ENCODE measurements at places on chromosomes 5 and 9.

DNA sequence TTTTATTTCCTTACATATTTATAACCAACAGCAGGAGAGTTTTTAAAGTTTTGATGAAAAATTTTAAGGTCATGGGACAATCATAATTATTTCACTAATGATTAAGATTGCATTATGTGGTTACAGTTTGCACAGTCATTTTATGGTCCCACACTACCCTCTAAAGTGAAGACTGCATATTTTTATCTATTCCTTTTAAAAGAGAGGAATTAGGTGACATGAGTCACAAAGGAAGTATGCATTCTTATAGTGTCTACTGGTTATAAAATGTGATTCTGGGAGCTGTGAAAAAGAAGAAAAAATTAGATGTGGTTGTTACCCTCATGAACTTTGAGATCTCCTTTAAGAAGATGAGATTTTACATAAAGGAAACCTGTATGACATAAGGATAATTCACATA, 87.9 kb upstream of the GRIA1 start:
- DNase-seq = no peak

- no peak for DNase-seq
Measured at GRCh38 chr5:138615461-138615860, 40.3 kb upstream of the HSPA9 start.

DNA sequence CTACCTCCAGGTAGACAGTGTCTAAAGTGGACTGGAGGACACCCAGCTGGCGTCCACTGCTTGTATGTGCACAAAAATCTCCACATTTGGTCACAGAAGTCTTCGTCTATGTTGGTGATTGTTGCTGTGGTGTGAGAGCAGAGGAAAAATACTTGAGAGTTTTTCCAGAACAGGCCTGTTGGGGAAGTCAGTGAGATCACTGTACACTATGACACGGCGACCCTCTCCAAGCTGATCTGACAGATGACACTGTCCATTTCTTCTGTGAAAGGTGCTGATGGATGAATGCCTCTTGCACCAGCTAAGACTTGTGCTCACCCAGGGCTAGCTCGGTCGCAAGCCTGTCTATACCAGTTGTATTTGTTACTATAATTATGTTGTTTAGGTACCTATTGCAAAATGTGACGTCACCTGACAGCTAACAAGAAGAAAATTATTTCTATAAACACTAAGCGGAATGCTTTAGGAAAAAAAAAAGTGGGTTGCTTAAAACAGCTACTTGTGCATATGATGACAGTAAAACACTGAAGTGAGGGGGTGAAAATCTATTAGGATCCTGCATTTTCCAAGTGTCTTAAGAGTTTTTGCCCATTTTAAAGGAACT, 142.3 kb downstream of the ROR2 start:
- DNase-seq = no peak

DNA sequence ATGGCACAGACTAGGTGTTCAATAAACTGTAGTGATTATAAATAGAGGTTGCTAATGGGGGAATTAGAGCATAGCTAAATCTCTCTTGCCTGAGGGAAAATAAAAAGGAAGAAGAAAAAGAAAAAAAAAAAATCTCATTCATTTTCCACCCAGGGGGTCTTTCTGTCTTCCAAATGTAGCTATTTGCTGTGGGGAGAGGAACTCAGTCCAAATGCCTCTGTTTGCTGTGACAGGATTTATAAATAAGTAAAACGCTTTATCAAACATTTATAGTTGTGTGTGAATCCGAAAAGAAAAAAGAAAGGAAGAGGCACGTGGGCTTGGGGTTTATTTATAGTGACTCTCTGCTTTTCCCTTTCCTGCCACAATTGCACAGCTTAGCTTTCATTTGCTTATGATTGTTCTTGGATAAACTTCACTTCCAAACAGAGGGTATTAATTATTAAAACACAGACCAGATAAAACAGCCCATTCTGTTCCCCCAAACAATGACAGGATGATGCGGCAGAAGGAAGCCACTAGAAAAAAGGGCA, 245.7 kb downstream of the ASTN2 start:
- DNase-seq = no peak

GRCh38 chr9:128895556-128895955, 13.6 kb downstream of the LRRC8A start:
- peak; percentile 22 for DNase-seq

- no peak for DNase-seq
Measured at GRCh38 chr9:32069169-32069813, 315.2 kb upstream of the ACO1 start.

- DNase-seq = no peak
Measured at GRCh38 chr9:137433349-137433915, 7.7 kb downstream of the ENTPD8 start.

DNA sequence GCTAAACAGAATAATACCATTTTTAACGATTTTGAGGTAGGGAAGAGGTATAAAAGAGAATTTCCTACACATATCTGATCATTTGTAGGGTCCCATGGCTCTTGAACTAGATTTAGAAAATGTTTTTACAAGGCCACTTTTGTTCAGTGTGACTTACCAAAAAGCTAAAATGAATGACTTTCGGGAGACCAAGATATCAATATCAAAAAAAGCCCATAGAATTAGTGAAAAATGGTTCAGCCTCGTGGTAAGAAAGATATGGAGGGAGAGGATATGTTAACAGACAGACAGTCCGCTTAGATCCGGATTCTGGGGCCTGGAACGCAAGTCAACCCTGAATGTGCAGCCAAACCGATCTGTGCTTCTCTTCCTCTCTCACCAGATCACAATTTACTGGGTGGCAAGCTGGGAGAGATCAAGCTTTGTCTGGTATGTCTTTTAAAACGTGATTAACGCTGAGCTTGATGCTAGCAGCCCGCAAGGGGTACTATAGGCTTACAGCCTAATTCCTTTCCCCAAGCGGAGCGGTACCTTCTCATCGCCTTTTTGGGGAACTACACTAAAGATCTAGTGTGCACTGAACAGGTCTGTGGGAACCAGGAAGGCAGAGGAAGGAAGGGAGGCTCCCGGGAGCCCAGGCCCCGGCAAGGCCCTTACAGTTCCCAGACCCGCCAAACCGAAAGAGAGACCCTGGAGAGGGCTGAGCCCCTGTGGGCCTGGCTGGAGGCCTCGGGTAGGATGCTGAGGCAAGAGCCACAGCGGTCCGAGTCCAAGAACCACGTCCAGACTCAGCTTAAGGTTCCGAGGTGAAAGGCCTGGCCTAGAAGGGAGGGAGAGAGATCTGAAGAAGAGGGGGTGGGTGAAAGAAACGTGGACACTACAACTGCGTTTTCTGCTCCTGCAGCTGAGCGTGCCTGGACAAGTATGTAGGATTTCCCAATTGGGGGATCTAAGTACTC, 2.9 kb downstream of the NR2F1-AS1 start:
- no peak for DNase-seq

DNA sequence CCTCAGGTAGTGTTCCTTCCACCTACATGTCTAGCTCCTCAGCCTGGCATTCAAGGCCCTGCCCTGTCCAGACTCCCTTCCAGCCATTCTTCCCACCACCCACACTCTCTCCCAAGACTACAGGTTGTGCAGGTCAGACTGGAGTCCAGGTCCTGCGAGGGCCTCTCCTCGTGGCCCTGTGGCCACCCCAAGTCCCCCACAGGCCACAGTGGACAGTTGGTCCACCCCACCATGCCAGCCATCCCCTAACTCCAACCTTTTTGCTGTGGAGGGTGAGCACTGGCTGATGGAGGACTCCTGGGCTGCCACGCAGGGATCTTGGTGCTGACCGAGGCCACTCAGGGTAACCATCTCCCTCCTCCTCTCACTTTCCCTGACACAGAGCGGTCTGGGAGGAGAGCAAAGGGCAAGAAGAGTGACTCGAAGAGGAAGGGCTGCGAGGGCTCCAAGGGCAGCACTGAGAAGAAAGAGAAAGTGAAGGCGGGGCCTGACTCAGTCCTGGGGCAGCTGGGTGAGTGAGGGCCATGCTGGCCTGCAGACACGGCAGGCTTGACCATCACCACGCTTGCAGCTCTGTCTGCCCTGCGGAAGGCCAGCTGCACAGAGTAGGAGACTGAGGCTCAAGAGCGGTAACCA, 51.0 kb downstream of the JADE2 start:
- DNase-seq = no peak

DNA sequence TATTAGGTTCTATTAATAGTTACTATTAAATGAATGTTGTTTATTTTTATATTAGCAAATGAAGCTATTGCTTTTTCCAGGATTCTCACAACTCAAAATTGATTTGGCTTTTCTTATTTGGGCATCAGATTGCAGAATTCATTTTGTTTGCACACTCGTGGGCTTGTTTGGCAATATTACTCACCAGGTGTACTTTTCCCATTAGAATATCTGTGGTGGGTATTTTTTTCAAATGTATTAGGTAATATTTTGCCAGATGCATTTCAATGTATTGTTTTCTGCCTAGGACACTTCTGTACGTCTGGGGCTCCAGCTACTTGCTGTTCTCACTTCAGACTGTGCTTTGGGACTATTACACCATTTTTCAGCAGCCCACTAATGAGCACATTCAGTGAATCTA, 108.0 kb upstream of the GHR start:
- DNase-seq = no peak

DNA sequence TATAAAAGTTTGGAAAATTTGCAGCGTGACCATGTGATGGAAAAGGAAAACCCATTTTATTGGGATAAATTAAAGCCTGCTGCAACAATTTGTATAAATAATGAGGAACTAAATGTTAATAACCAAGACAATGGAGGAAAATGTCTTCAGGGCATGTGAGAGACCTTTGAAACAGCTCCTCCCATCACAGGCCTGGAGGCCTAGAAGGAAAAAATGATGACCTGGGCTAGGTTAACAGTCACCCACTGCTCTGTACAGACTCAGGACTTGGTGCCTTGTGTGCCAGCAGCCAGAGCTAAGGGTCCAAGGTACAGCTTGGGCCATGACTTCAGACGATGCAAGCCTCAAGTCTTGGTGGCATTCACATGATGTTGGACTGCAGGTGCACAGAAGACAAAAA, 22.0 kb upstream of the UGT3A1 start:
- no peak for DNase-seq

GRCh38 chr9:127384901-127385300, 12.1 kb upstream of the SLC2A8 start:
- DNase-seq = no peak

GRCh38 chr5:67204821-67205220, 8.2 kb upstream of the CD180 start:
- no peak for DNase-seq

DNA sequence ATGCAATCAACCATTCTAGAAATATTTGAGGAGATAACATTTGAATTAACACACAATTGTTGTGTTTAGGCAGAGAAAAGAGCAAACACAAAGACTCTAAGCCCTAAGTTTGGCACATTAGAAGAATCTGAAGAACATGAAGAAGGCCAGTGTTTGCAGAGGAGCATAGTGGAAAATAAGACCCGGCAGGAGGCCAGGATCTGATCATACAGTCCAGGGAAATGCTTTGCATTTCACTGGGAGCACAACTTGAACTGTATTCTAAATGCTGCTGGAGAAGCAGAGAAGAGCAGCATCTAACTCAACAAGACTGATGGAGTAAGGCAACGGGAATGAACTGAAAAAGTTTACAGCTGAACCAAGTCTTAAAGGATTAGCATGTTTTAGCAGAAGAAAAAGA, 463.4 kb downstream of the ZNF608 start:
- no peak for DNase-seq

- DNase-seq = no peak
Measured at GRCh38 chr5:68849103-68849502, 244.7 kb upstream of the SLC30A5 start.

GRCh38 chr9:69658987-69659675, 13.0 kb downstream of the APBA1 start:
- DNase-seq = no peak

- no peak for DNase-seq
Measured at GRCh38 chr9:69494763-69495162, 169.7 kb downstream of the ENTREP1 start.

DNA sequence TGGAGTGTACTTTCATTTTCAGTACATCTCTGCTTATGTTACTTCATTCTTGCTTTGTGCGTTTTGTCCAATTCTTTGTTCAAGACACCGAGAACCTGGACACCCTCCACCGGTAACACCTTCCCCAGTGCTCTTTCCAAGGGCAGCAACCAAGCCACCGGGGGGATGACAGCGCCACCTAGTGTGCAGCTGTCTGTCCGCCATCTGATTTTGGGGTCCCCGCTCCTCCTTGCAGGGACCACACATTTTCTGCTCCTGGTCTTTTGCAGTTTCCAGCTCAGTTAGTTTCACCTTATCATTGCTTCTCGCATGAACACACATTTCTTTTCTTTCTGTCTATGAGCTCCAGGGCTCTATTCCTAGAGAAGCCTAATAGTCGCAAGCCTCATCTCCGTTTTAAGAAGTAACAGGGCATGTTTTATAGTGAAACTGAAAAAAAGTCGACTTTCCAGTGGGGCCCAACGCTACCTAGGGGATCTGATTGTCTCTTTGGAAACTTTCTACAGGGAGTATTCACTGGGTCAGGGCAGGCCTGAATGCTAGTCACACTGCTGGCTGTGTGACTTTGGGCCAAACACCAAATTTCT, 152.1 kb downstream of the FSTL4 start:
- no peak for DNase-seq

DNA sequence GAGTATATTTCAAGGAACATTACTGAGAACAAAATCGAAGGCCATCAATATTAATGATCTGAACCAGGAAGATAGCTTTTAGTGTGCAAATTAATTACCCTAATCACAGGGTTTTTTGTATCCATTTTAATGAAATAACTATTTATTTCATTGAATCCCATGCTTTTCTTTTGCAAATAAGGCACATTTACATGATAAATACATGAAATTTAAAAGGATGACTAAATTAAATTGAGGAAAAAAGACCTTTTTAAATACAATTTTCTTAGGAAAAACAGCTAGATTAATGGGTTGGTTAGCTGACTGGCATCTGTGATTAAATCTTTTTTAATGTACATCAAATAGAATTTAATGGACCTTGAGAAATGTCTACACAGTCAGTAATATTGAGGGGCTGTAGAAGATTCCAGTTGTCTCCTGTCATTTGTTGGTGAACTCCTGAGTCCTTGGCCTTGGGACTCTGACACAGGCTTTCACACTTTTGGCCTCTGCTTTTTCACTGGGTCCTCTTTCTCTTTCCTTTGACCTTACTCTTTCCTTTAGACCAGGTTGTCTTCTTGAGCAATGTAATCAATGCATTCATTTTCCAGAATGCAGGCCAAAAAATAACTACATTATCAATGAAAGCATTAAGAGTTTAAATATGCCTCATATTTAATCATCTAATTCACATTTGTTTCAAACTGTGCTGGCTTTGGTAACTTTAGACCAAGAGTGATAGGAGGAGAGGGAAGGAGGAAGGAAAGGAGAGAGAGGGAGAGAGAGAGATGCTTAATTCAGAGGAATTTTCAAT, 511.5 kb downstream of the ZNF608 start:
- no peak for DNase-seq

All from nucleus accumbens (tissue), 56 donors.